ENCODE measurements at places on chromosomes 7 and 10.

- no peak for DNase-seq
Measured at GRCh38 chr7:47333959-47334358, 248.0 kb downstream of the TNS3 start.

DNA sequence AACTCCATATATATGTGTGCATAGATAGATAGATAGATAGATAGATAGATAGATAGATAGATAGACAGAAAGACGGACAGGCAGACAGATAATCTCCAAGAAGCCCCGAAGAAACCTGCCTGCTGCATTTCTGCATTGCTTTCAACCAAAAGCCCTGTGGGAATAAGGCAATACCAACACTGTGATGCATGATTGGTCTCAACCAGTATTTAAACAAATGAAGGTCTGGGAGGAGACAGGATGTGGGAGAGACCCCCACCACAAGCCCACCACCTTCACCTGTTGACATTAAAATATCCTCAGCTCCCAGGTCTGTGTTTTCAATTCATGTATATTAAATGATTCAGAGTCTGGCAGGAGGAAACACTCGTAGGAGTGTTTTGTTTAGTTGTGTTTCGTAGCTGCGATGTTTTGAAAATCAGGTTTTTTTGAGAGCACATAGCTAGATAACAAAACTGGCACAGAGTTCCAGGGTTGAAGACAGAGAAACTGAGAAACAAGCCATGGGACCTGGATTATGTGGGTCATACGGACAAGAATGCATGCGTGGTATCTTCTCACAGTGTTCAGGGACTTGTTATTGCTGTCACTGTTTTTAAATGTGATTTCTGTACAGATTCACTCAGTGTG lies 200.7 kb upstream of the AHR start:
- no peak for DNase-seq

GRCh38 chr7:149865437-149865836 lies 8.3 kb upstream of the ATP6V0E2 start:
- peak; percentile 64 for DNase-seq

DNA sequence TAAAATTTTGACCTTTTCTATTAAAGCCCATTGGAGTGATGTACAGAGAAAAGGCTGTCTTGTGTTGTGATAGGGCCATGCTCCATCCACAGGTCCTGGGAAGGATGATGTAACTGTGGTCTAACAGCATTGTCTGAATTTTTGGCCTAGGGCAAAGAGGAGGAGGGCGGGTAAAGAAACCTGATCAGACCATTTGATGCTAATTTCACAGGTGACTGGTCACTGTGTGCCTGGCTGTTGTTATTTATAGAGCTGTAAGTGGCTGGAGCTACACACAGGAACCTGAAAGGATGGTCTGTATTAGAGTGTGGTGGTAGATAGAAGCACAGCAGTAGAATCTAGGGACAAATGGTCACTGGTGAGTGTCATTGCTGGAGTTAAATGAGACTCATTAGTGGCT lies 182.1 kb downstream of the AUTS2 start:
- no peak for DNase-seq

DNA sequence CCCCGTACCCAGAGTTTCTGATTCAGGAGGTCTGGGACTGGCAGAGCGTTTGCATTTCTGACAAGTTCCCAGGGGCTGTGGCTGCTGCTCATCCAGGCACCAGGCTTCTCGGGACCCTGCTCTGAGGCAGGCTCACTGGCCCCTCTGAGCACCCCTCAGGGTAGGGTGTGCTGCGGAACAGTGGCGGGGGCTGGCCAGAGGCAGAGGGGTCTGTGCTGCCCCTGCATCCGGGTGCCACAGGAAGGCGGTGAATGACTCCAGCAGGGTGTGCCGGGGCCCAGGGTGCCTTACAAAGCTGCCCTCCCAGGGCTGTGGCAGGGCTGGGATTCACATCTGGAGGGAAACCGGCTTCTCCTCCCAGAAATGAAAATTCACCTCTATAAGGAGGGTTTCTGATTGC lies 77.4 kb downstream of the CHST15 start:
- DNase-seq = no peak

GRCh38 chr7:155851892-155852291 lies 39.6 kb upstream of the SHH start:
- no peak for DNase-seq

DNA sequence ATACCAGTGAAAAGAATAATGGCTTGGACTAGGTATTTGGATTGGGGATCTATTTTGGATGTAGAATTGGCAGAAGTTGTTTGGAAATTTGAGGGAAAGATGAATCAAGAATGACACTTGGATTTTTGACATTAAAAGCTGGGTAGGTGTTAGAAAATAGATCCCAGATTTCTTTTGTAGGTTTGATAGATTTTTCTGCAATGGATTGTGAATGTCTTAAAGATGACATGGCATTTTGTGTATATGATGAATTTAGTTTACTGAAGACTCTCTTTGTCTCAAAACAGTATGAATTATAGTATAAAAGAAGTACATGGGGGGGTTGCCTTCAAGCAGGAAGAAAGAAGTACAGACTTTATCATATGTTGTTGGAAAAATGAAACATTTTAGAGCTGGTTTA lies 75.8 kb downstream of the MPLKIP start:
- DNase-seq = no peak

DNA sequence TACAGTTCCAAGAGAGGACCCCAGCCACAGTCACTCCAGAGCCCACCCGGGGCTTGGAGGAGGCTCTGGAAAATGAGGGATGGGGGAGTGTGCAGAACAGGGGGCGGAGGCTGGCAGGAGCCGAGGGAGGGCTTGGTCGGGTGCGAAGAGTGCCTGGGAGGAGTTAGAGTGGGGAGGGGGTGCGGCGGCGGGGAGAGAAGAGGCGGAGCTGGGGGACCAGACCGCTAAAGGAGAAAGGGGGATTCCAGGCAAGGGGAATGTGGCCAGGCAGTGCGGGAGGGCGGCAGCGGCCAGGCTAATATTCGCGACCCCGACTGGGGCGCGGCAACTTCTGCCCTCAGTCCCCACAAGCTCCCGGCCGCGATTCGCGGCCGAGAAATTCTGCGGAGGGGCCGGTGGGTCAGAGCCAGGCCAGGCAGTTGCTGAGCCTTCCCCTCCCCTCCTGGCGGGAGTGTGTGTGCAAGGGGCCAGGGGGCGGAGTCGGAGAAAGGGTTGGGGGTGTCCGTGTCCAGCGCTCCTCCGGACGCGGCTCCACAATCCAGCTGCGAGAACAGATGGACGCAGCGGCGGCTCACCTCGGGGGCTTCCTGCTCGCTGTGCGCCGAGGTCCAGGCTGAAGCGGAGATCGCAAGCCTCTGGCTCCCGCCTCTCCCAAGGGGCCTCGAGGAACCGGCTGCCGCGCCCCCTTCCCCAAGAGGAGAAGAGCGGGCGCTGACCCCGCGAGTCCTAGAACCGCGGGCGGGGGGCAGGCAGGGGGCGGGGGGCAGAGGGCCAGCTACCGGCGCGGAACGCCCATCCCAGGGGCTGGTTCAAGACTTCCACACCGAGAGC lies 612 bp upstream of the SLC18A3 start:
- no peak for DNase-seq

GRCh38 chr10:3398825-3399646 lies 226.5 kb upstream of the PITRM1 start:
- DNase-seq = no peak

GRCh38 chr10:110765513-110766319 lies 106.0 kb upstream of the PDCD4 start:
- no peak for DNase-seq

- DNase-seq = no peak
Measured at GRCh38 chr7:90604383-90604782, 8.3 kb downstream of the CDK14 start.
